ENCODE measurements at places on chromosomes 7 and 10.
A peak's percentile ranks its signal among the peaks of the same experiment; 100 is the strongest.

GRCh38 chr7:113338071-113338696, 219.8 kb upstream of the SMIM30 start:
- no peak for DNase-seq

DNA sequence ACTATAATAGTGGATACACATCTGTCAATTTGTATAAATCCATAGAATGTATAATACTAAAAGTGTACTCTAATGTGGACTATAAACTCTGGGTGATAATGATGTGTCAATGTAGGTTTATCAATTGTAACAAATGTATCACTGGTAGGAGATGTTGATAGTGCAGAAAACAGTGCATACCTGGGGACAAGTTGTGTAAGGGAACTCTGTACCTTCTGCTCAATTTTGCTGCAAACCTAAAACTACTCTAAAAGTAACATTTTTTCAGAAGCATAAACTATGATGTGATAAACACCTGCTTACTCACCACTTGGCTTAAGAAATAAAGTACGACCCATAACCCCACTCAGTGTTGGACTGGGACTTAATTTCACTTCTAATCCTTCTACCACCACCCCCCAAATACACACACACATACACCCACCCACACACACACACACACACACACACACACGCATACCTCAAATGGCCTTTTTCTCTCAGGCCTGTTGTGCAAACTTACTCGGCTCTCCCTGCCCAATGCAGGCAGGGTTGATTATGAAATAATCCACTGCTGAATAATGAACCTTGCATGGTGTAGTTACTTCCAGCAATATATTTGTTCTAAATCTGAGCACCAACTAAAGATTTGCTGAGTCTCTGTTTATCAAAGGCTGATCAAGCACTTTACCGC, 154.1 kb upstream of the KMT2E start:
- no peak for DNase-seq

GRCh38 chr10:69468751-69469089, 17.5 kb downstream of the TSPAN15 start:
- DNase-seq = no peak

- no peak for DNase-seq
Measured at GRCh38 chr10:110783509-110784107, 88.1 kb upstream of the PDCD4 start.

DNA sequence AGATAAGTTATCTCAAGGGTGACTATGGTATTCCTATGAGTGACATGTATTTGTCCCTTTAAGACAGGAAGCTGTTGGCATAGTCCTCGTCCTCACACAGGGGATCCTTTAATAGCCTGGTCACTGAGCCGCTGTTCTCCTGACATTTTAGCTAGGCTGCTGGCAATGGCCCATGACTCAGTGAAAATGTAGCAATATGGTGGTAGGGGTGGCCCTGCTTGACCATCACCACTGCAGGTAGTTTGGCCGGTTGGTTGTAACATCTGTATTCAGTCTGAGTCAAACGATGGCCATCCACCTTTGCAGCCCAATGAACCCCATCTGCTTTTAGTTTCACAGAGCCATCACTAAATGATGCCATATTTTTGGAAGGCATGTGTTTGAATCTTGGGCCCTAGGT, 110.1 kb upstream of the RAB18 start:
- no peak for DNase-seq

GRCh38 chr10:43238462-43238861, 28.4 kb downstream of the RASGEF1A start:
- DNase-seq = peak; percentile 6

DNA sequence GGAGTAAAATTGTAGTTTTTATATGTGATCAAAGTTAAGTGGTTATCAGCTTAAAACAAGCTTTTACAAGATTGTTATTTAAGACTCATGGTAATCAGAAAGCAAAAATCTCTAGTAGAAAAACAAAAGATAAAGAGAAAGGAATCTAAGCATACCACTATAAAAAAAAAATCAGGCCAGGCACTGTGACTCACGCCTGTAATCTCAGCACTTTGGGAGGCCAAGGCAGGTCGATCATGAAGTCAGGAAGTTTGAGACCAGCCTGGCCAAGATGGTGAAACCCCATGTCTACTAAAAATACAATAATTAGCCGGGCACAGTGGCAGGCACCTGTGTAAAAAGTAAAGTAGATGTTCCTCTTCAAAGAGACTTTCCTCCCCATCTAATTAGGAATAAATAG, 265.9 kb upstream of the NRP1 start:
- DNase-seq = no peak

DNA sequence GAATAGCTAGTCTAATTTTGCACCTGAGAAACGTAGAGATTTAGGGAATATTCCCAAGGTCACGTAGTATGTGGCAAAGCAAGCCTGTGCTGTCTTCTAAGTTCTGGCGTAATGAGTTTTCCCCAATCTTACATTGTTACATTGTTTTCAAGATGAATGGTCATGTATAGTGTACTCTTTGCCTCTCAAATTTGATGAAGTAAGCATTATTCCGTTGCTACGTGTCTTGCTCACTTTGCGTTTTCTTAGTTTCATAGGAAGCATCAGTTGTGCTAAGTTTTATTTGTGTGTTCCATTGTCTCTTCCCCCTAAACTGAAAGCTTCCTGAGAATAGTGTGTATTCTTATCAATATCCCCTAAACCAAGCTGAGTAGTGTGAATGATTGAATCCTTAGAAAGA, 637.6 kb upstream of the C7orf33 start:
- DNase-seq = no peak

- no peak for DNase-seq
Measured at GRCh38 chr10:104098358-104098925, 12.8 kb upstream of the COL17A1 start.

GRCh38 chr7:29454464-29454863, 109.2 kb upstream of the PRR15 start:
- DNase-seq = no peak

DNA sequence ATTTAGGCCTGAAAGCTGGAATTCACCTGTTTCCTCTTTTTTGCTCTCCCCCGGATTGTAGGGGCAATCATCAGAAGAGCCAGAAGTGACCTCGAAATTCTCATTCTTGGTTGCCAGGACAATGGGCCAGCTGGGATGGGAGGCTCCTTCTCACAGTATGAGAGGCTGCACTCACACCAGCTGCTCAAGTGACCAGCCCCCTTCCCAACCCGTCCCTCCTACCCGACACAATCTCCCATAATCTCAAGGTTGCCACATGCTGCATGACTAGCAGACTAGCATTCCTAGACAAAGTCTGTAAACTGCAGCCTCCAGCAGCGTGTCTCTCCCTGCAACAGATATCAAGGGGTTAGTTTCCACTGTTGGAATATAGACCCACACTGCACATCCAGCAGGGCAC, 110.3 kb downstream of the C1GALT1 start:
- no peak for DNase-seq

DNA sequence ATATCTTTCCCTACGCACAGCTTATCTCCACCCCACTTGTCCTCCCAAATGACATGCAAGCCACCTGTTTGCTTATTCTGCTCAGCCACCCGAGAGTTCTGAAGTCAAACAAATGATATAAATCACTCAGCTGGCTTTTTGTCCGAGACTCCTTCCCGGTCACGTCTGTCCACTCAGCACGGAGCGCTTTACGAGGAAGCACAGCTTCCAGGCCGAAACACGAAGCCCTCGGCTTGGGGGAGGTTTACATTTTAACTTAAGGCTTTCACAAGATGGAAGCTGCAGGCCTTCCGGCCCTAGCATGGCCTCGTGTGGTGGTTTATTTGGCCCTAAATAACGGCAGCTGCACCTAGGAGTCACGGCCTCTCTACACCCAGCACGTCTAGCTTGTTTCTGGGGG, 60.1 kb upstream of the GNA12 start:
- no peak for DNase-seq

GRCh38 chr10:103466734-103467133, 8.0 kb upstream of the CALHM1 start:
- no peak for DNase-seq

- peak; percentile 71 for DNase-seq
Measured at GRCh38 chr7:77327067-77327931, 88.8 kb downstream of the GSAP start.

GRCh38 chr7:112572669-112573301, 92.0 kb downstream of the LSMEM1 start:
- DNase-seq = no peak

DNA sequence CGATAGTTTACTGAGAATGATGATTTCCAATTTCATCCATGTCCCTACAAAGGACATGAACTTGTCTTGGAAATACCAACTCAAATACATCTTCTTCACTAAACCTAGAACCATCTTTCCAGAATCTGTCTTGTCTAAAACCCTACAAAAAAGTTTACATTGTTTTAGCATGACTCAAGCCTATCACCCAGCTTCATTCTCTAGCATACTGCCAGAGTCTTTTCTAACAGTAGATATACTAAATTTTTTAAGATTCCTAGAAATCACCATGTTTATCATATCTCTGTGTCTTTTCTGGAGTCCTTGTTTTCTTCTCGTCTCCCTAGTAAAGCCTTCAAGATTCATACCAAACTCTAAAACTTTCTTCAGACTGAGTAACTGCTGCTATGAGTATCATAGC, 129.7 kb downstream of the SEMA3E start:
- no peak for DNase-seq

DNA sequence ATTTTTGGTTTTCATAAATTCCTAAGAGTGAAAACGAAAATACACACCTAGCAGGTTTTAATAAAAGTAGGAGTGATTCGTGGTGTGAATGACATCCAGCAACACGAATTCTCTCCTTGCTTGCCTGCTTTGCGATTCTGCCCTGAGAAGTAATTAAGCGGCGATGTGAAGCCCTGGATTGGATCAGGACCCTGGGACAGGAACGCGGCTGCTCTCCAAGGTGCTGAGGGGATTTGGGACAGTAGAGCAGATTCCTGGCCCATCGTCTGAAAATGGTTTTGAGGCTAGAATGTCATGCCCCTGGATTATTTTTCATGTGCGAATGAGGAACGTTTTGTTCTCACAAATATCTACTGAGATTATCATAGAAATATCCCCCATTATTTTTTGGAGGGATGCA, 7.8 kb downstream of the NPS start:
- DNase-seq = no peak

- no peak for DNase-seq
Measured at GRCh38 chr7:128020159-128020558, 11.1 kb downstream of the LRRC4 start.

DNA sequence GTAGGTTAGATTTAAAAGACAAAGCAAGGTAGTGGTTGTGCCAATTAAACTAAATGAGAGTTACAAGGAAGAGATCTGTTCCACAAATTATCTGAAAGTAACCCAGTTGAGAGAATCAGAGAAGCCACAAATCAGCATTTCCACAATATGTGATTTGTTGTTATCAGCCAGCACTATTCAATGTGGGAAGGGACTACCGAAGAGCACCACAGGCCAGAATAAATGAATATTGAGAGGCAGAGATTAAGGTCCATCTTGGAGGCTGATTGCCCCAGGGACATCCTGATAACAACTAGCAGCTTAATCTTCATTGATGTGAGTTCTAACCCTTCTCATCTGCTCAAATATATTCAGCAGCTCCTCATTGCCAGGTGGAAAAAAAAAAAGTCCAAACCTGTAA, 367.6 kb downstream of the MALRD1 start:
- no peak for DNase-seq

DNA sequence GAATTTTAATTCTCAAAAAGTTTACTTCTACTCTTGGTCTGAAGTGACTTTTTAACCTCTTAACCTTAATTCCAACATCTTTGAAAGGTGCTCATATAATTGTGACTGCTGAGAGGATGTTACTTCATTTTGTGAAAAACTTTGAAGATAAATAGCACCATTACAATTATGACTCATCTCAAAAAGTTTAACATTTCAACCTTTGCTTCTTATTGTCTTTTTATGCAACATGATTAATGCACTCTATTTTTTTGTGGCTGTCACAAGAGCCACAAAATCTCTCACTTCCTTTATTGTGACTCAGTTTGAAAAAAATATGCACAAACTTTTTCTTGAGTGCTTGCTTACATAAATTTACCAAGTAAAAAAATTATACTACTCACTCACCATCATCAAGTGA, 383.1 kb downstream of the LRRTM3 start:
- DNase-seq = no peak

GRCh38 chr10:45380903-45381620, 7.0 kb downstream of the ALOX5 start:
- DNase-seq = peak; percentile 76

GRCh38 chr7:39979406-39980073, 29.5 kb downstream of the CDK13 start:
- no peak for DNase-seq

DNA sequence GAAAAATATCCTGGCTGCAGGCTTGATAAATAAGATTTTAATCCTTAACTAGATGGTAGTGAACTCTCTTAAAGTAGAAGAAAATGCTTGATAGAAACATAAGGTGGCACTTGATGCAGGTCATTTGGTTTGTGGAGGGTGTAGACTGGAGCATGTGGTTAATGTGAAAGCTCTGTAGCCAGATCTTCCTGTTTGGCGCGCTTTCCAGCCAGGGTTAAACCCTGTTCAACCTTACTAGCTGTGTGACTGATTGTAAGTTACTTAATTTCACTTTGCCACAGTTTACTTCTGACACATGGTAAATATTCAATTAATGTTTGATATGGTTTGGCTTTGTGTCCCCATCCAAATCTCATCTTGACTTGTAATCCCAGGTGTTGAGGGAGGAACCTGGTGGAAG, 394.0 kb downstream of the REEP3 start:
- DNase-seq = no peak

DNA sequence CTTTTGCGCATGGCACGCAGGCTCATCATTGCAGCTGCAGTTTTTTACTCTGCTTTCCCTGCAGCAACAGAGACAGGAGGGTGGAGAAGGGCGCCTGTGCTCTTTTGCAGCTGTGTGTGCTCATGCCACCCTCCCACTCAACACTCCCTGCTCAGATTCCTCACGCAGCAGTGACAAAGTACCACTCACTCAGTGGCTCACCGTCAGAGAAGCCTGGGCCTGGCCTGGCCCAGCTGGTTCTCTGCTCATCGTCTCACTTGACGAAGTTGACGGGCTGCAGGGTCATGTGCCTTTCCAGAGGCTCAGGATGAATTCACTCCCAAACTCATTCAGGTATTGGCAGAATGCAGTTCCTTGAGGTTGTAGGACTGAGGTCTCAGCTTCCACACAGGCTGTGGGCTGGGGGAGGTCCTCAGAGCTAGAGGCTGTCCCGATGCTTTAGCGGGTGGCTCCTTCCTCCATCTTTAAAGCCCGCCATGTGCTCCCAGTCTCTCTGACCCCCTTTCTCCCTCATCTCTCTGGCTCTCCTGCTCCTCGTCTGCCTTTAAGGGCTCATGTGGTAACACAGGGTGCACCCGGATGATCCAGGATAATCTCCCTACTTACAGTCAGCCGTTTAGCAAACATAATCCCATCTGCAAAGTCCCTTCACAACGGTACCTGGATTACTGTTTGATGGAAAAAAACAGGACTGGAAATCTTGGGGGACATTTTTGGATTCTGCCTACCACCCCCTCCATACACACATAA, 25.8 kb downstream of the PTPRE start:
- DNase-seq = no peak

DNA sequence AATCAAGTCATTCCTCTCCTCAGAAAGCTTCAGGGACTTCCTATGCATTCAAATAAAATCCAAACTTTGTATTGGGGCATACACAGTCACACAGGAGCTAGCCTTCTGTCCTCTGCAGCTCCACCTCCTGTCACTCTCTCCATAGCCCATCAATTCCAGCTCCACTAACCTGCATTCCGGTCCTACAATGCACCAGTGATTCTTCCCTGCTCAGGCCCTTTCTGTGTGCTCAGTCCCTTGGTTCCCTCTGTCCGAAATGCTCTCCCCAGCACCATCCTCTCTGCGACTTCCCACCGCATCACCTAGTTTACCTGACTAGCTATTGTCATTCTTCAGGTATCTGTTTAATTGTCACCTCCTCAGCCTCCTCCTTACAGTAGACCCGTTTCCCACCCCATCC, 26.4 kb upstream of the YAE1 start:
- no peak for DNase-seq

GRCh38 chr7:30931929-30932540, 20.4 kb downstream of the AQP1 start:
- DNase-seq = no peak

Data from lower lobe of right lung (tissue), 2 donors.